ENCODE measurements at places on chromosomes 2 and 18.

DNA sequence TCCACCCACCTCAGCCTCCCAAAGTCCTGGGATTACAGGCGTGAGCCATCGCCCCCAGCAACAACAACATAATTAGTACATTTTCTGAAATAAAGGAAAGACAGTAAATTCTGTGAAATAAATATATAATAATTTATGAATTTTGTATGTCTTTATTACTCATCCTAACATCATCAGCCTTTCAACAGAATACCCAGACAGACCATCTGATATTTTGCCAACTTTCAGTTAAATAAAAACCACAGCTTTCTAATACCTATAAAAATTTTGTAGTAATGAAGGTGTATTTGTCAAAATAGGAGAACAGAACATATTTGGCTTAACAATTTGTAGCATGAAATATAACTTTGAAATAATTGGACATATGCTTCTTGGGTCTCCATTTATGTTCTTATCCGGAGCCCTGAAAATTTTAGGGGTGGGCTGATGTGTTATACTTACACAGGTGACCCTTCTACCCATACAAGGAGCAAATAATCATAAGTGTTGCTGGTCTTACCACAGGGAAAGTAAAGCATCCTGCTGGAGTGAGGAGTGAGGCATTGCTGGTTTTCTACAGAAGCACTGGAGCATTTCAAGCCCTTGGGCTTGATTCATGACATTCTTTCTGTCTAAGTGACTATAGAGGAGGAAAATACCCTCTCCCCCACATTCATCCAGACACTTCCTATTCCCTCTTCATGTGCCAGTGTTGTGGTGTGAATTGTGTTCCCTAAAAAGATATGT is 99.3 kb downstream of the SPOPL start:
- no peak for DNase-seq

- DNase-seq, result peak; percentile 11
Observed at GRCh38 chr2:198371921-198372543, 567.6 kb downstream of the PLCL1 start.

- no peak for DNase-seq
Observed at GRCh38 chr18:22742409-22742808, 190.7 kb upstream of the RBBP8 start.

- DNase-seq, result no peak
Observed at GRCh38 chr2:68959001-68959400, 6.3 kb upstream of the GKN2 start.

GRCh38 chr18:40980171-40980570 is 974.9 kb upstream of the PIK3C3 start:
- DNase-seq, result no peak

DNA sequence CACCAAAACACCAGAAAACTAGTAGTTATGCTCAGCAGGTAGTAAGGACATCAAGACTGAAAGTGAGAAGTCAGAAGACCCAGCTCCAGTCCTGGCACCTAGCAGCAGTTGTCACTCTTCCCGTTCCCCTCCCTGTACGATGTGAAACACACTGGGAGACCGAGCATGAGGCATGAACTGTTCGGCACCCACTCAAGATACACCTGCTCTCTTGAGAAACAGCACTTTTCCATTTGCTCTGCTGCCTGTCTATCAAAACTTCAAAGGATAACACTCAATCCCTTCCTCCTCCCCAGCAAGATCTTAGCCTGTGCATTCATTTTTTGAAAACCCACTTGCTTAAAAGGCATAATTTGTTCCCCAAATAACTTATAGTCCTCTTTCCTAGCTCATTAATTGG is 123.9 kb downstream of the PLEKHM3 start:
- DNase-seq, result no peak

DNA sequence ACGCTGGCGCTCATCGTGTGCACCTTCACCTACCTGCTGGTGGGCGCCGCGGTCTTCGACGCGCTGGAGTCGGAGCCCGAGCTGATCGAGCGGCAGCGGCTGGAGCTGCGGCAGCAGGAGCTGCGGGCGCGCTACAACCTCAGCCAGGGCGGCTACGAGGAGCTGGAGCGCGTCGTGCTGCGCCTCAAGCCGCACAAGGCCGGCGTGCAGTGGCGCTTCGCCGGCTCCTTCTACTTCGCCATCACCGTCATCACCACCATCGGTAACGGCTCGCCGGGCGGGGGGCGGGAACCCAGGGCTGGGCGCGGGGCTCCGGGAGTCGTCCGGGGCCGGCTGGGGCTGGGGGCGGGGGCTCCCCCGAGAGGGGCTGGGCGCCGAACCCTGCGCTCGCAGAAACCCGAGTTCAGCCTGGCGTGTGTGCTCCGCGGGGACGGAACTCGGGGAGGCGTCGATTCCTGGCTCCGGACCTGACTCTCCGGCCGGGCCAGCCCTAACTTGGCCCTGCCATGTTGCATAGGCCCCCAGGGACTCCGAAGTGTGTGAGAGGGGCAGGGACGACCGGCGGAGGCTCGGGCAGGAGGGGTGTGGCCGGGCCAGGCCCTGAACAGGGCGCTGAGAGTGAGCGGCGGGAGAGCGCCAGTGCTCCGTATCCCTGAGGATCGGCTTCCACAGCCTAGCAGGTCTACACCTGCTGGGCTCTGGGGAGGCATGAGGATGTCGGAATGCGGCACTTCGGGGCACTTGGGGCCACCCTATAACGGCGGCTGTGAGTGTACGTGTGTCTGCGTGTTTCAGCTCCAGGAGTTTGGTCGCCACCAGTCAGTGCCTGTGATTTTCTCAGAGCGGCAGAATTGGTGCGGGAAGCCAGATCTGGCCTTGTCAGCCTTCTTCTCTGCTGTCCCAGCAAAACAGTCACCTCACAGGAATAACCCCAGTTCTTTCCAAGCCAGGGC is 651 bp downstream of the KCNK3 start:
- peak; percentile 56 for DNase-seq

DNA sequence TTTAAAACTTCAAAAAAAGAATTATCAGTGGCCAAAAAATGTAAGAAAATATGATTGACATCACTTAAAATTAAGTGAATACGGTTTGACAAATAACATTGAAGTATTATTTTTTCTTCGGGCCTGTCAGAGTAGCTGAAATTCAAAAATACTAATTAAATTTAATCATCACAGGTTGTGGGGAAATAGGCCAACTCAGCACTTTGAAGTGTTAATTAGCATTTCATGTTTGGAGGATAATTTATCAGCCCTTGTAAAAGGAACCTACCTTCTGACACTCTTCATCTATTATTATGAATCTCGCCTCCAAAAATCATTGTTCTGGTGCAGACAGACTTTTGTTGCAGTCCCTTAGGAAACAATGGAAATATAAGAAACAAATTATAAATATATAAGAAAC is 17.6 kb upstream of the OR6B3 start:
- DNase-seq, result no peak

DNA sequence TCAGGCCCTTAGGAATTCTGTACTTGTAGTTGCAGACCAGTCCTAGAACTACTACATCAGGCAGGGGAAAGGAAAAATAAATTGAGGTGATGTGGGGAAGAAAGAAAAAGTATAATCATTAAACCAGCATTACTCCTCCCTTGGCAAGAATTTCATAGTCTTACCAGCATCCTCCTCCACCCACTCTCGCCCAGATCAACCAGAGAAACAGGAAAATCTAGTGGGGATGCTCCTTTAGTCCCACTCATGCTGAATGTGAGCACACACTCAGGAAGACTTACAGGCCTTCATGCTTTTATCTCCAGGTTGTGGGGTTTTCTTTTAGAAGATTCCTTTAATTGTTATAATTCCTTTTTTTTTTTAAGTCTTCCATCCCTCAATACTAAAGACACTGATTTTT is 129.3 kb upstream of the CCDC150 start:
- DNase-seq, result no peak

DNA sequence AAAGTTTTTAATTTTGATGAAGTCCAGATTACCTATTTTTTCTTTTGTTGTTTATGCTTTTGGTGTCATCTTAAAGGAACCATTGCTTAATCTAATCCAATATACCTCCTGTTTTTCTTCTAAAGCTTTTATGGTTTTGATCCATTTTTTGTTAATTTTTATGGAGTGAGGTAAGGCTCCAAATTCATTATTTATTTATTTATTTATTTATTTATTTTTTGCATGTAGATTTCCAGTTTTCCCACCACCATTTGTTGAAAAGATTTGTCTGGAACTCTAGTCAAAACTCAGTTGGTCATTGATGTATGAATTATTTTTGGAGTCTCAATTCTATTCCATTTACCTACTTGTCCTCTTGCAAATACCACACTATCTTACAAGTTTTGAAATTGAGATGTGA is 99.4 kb upstream of the RBMS1 start:
- DNase-seq, result no peak

DNA sequence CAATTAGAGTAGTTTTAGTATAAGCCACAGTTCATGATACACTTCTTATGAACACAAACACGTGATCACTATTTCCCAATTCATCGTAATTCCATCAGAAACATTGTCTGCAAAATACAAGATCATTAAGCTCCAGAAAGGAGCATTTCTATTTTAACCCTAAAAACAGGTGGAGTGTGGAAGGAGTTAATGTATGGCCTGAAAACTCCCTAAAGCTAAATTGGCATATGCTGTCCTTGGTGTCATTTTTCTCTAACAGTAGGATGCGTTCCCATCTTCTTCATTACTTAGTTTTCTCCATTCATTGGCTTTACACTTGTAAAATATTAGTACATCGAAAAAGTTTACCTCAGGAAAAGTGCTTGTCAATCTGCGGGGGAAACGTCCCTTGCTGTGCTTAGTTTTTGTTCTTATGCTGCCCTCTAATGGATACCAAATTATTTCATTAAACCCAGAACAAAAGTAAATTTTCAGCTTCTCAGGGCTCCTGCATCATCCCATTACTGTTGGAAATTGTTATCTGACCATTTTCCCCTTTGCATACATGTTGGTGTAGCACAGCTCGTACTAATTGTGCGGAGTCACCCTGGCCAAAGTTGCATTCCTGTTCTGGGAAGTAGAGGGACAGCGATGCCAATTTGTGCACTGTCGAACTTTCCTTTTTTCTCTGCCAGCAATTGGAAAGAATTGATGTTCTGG is 153.4 kb downstream of the GPD2 start:
- DNase-seq, result peak; percentile 73

DNA sequence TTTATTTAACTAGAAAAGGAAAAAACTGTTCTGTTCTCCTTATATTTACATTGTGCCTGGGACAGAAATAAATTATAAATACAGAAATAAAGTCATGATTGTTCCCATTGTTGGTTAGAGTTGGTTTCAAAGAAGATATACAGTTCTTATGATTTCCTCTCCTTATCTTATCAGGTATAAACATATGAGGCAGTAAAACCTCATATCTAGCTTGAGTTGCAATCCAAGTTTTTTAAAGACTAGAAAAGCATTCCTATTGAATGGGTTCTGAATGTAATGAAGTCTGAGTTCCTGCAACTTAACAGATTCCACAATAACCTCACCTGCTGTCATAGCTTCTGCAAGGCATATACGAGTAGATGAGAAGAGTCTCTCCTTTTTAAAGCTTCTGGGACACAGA is 114.7 kb upstream of the CAVIN2 start:
- no peak for DNase-seq

DNA sequence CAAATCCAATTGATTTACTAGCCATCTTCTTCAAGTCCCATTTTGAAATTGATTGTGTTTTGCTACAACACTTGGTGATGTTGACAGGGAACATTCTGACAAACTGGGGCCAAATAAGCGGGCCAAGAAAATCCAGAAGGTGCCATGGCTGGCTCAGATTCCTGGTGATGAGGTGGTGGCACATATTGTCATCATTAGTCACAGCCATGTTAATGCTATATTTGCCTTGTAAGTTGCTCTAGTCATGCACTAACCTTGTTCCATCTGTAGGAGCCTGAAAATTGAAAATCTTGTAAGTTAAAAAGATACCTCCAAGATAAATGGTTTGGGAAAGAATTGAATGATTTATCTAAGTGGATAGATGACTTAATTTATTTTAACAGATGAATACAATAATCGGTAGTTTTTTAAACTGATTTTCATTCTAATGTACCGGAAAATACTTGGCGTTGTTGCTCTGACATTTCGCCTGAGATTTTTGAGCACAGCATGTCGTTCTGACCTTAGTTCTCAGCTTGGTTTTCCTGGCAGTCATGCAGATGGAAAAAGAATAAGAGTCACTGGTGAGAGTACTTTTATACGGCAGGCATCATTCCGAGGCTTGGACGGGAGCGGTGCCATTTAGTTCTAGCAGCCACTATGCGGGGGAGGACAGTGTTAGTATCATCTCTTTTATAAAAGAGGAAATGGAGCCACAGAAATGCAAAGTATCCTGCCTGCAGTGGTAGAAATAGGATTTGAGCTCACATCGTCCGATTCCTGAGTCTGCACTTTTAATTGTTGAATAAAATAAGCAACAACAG is 133.9 kb downstream of the ZNF532 start:
- peak; percentile 51 for DNase-seq

DNA sequence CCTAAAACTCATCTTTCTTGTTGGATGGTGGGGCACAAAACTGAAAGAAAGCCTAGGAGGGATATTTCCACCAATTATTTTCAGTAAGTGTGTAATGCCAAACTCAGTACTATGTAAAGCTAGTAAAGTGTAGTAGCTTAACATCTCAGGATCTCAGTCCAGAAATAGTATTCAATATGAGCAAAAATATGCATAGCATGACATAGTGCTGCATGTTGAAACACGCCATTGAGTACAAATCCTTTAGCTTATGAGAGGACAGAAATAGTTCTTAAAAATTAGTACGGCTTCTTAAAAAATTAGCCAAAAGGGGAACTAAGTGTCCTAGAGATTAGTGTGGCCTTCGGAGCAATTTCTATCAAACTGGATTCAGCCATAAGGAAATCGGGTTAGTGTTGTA is 21.7 kb upstream of the ATL2 start:
- peak; percentile 47 for DNase-seq

DNA sequence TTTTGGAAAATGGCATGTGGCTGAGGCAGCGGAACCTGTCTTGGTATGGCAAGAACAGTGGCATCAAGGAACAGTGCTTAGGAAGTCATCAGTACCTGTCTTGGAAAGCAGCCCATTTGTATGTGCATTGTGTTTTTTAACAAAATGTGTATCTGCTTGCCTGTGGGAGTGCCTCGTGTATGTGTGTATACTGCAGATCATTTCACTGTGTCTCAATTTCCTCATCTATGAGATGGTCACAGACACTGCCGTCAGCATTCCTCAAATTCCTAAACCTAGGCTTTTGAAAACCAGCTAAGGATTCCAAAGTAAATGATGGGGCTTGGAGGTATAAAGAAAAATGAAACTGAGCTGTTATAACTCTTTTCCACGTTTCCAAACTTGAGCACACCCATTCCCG is 441.3 kb downstream of the RND3 start:
- no peak for DNase-seq

GRCh38 chr2:65436169-65436823 is 3.9 kb upstream of the SPRED2 start:
- DNase-seq, result peak; percentile 94
